Iris pigment epithelial cell (primary cell): ENCODE measurements at places on chromosomes 3 and 15.

GRCh38 chr3:113185194-113185835 is 26.0 kb upstream of the BOC start:
- DNase-seq = no peak

DNA sequence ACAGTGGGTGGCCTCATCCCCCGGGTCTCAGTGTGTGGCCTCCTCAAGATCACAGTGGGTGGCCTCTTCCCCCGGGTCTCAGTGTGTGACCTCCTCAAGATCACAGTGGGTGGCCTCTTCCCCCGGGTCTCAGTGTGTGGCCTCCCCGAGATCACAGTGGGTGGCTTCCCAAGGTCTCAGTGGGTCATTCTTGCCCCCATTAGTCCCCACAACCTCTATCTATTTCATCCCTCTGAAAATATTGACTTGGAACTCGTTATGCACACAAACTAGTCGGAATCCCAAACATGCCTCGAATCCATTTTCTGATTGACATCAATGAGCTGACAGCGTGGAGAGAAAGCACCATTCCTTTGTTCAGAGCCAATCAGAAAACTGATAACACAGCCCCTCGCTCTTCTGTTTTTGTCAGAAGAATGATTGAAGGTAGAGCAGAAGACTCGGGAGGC is 10.8 kb upstream of the SSUH2 start:
- DNase-seq = no peak

- DNase-seq = no peak
These were observed 189.8 kb upstream of the RGMA start for GRCh38 chr15:93278783-93279182.

GRCh38 chr15:49041426-49041825 is 4.8 kb downstream of the SECISBP2L start:
- no peak for DNase-seq

DNA sequence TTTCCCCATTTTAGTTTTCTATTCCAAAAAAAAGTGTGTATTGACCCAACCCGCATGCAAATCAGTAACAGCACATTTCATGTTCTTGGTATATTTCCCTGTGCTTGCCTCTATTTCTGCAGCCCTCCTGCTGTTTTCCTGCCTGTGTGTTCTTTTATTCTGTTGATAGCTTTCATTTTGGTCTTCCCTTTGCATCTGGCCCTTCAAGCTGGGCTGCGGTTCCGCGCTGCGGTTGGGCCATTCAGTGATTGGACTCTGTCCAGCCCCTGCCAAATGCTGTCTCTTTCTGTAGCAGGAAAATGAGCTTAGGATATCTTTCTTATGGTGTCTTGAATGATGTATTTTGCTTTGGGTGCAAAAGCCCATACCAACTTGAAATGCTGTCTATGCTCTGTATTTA is 49.9 kb downstream of the ZNF621 start:
- DNase-seq = no peak
